ENCODE measurements at places on chromosomes 16 and 17.

GRCh38 chr17:2750721-2751120 lies 1.3 kb upstream of the CCDC92B start:
- DNase-seq = no peak

- DNase-seq = no peak
Observed at GRCh38 chr16:78535098-78535497, 435.6 kb downstream of the WWOX start.

DNA sequence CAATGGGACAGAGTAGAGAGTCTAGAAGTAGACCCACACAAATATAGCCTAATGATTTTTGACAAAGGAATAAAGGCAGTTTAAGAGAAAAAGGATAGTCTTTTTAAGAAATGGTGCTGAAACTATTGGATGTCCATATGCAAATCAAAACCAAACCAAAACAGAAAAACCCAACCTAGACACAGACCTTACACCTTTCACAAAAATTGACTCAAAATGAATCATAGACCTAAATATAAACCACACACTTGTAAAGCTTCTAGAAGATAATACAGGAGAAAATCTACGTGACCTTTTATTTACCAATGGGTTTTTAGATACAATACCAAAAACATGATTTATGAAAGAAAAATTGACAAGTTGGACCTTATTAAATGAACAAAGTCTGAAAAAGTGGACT lies 66.4 kb upstream of the MPHOSPH6 start:
- DNase-seq = no peak

DNA sequence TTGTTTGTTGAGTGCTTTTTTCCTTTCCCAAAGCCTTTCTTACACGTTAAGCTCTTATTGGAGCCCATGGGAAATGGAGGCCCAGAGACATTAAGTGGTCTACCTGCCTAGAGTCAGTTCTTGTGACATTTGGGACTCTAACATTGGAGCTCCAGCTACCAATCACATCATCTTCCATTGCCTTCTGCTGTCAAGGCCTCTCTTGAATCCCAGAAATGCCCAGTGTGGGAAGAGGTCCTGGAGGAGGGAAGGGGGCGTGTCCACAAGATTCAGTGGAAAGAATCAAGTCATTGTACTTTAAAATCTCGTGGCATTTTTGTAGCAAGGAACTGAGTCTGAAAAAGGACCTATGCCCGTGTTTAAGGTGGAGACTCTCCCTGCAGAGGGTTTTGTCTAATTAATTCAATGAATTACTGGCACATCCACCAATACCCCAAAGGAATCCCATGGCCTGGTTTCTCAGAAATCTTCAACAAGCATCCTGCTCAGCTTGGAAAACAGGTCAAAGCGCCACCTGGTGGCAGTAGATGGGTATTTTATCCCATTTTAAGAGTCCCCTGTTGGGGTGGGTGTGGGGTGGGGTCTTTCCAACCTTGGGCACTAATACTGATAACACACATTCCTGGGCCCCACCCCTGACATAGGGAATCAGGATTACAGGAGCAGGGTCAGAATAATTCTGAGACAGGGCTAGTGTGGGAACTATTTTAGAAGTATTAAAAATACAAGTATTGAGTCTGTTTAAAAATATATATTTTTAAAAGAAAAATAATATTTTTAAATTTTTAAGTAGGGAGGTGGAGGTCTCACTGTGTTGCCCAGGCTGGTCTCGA lies 24.6 kb downstream of the GPT2 start:
- DNase-seq = peak; percentile 43

GRCh38 chr17:69406941-69407340 lies 7.6 kb upstream of the MAP2K6 start:
- DNase-seq = no peak

DNA sequence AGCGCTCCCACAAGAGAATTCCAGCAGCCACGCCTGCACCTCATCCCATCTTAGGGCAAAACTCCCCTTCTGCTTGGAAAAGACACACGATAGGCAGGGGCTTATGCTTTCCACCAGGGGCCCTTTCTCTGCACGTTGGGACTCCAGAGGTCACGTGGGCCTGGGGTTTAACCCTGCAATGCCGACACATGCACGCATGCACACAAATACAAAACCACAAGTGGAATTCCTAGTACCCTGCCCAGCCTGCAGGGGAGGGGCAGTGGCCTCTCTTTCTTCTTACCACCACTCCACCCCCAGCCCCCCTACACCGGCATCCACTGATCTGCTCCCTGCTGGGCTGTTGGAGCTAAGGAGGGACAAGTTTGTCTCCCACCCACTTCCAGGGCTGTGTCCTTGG lies 16.8 kb upstream of the CCDC182 start:
- no peak for DNase-seq

DNA sequence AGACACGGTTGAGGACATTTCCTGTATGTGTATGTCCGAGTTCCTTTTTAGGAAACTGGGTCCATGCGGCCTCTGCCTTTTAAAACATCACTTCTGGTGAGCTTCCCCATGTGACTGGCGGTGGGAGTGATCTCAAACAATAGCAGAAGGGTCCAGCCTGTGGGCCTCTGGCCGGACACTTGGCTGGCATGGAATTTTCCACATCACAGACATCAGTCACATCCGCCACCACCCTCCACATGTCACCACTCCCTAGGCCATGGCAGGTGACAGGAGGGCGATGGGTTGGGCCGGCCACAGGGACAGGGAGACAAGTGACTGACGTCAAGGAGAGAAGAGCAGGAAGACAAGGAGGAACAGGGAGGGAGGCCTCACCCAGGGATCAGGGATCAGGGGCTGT lies 83.7 kb downstream of the DNAH17 start:
- DNase-seq = no peak

DNA sequence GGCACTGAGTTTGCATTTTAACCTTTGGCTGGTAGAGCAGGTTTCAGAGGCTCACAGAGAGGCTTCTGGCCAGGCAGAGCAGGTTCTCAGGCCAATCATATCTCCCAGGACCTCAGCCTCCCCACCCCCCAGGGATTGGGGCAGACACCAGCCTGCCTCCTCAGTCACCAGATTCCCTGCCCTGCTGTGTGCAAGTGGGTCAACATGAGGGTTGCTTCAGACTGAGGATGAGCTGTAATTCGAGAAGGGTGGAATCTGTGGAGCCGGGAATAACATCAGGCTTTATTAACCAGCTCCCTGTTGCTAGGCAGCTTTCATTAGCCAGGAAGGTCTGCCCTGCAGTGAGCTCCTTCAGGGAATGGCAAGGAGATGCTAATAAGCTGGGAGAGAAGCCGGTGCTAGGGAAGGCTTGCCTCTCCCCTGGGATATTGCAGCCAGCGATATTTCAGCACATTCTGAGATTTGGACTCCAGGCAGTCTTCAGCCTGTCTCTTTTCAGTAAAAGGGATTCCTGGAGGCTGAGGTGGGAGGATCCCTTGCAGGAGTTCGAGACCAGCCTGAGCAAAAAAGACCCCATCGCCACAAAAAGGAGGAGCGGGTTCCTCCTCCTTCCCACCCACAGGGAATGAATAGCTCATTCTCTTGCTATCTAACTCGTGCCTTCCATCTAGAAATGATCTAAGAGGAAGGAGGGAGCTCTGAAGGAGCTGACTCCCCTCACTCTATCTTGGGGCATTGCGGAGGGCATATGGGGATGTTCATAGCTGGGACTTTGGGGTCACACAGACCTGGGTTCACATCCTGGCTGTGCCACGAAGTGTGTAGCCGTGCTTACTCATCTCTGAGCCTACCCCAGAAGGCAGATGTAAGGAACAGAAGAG lies 10.7 kb downstream of the SGSM2 start:
- DNase-seq = no peak

GRCh38 chr17:78665952-78666920 lies 89.0 kb upstream of the DNAH17 start:
- DNase-seq = peak; percentile 15

GRCh38 chr16:11121914-11122692 lies 133.9 kb downstream of the SOCS1 start:
- DNase-seq = no peak

DNA sequence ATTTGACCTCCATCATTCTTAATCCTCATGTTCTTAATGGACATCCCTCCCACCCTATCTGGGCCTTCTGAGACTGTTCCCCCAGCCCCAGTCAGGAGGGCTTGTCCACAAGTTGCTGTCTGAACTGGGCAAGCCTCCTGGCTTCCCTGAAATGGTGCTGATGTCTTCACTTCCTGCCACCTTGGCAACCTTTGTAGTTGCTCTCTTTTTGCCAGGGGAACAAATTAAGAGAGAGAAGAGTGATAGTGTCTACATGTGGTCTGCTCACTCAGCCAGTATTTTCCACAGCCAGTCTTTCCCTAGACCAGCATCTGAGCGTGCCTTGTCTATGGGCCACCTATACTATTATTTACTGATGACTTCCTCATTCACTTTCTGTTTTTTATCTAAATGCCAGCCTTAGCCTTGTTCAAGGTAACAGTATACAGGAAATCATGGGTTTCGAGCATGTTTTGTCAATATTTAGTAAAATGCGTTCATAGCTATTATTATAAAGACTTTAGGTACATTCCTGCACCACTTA lies 710.1 kb downstream of the MAF start:
- no peak for DNase-seq

DNA sequence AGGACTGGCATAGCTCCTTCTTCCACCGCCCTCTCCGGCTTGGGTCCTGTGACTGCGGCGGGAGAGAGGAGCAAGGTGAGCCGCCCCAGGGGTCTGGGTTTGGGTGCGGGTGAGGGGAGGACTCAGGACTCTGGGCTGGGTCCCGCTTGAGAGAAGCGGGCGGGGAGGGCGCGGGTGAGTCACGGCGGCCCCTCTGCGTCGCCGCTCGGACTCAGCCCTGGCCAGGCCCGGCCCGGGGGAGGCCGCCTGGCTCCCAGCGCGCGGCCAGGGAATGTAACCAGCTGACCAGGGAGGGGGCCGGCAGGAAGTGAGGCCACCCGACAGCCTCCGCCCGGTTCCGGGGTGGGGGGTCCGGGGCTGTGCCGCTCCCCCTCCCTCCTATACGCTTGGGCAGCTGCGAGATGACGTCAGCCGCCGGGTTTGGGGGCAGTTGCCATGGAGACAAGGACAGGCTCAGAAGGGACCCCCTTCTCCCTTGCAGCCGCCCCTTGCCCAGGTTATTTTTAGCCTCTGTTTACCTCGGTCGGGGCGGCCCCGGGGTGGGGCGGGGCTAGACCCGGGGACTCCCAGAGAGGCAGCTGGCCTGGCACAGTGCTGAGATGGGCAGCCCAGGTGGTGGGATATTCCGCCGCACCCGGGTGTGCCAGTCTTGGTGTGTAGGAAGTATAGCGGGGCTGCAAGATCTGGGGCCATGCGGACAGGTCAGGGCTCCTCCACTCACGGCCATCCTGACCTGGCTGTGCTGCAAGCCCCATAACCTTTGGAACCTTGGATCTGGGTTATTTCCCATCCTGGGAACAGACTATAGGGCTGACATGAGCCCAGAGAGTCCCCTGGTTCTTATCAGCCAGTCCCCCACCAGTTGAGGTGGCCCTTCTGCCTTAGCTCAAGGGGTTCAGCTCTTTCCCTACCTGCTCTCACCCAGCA lies 1.6 kb downstream of the RIPOR1 start:
- no peak for DNase-seq

- DNase-seq = no peak
Observed at GRCh38 chr16:49010396-49010795, 271.2 kb downstream of the CBLN1 start.

DNA sequence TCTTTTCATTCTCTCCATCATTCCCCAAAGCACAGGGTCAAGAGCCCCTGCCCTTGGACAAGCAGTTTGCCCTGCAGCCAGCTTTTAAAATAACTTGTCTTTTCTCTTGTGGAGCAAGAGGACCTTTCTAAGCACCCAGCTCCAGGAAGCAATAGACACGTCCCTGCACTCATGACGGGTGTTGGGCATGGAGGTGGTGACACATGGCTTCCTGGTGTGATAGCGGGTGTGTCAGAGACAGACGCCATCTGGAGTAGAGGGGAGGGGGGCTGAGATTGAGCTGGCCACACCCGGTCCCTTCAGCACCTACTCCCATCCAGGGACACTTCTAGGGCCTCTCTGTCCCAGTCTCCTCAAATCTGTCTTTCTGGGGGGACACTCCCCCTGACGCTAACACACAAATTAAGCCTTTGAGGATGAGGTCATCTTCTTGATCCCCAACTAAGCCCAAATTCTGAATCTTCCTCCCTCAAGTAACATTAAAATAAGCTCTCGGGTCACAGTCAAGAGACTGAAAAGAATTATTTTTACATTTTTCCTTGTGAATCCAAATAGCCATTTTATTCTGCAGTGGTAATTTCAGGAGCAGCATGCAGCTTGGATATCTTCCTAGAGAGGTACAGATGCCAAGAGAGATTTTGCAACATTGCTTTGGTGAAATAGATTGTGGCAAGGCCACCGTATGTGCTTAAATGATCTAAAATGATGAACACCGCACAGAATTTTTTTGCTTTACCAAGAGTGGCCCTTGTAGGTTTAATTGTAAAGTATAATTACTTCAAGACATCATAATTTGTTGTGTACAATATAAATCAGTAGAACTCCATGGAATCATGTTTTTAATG lies 216.6 kb upstream of the IRX3 start:
- DNase-seq = no peak

DNA sequence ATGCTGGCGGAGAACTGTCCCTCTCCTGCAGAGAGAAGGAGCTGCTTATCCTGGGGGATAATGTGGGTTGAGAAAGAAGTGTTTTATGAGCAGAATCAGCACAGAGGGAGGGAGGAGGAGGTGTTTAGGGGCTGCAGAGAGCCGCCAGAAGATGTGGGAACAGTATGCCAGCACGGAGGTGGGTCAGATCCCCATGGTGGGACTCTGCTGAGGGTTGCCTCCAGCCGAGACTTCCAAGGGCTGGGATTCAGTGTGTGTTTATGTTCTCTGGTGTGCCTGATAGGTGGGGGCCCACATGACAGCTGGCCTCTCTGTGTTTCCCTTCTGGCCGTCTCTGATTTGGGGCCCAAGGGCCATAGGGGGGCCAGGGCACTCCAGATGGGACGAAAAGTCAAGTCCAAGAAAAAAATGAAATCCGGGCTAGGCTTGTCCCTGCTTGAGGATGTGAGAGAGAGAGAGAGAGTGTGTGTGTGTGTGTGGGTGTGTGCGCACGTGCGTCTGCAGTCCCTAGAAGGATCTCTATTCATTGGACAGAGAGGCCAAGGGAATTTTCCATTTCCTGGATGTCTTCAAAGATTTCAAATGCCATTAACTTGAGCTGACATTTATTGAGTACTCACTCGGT lies 21.6 kb downstream of the PRKCB start:
- no peak for DNase-seq

DNA sequence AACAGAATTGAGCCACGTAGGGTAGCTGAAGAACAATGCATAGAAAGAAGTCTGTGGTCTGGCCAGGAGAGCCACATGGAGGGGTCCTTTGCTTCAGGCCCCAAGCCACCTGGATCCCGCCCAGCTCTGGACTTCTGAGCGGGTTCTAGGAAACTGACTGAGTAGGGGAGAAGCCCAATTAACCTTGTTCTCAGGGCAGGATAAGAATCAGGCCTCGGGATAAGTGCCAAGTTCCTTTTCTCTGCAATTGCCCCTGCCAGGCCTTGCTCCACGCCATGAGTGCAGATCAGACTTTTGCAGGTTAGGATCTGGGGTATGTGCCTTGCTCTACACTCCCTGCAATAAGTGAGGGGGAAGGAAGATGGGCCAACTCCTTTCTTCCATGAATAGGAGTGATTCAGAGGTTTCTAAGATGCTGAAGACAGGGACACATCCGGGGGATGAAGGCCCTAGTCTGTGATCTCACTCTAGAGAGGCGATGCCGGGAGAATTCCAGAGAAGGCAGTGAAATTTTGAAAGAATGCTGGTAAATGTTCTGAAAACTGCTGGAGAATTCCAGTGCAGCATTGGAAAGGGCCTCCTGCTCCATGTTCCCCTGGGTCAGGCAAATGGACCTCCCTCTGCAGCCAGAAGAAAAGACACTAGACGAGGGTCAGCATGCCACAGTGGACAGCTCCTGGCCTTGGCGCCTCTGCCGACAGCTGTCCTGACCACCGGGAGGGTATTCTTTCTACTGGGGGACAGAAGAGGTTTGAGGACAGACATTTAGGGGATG lies 5.8 kb downstream of the NEUROD2 start:
- DNase-seq = no peak

GRCh38 chr17:19935169-19935568 lies 42.5 kb downstream of the AKAP10 start:
- no peak for DNase-seq

Measured in stimulated activated CD4-positive, alpha-beta T cell treated with anti-CD3 and anti-CD28 coated beads, TNF-alpha, amount 100 ng/mL, for 24 hours (primary cell).